ENCODE measurements at places on chromosomes 2 and 18.

- no peak for DNase-seq
Measured at GRCh38 chr18:55246278-55246677, 287.0 kb upstream of the CCDC68 start.

- DNase-seq: no peak
Measured at GRCh38 chr2:109306190-109306589, 177.2 kb downstream of the SH3RF3 start.

DNA sequence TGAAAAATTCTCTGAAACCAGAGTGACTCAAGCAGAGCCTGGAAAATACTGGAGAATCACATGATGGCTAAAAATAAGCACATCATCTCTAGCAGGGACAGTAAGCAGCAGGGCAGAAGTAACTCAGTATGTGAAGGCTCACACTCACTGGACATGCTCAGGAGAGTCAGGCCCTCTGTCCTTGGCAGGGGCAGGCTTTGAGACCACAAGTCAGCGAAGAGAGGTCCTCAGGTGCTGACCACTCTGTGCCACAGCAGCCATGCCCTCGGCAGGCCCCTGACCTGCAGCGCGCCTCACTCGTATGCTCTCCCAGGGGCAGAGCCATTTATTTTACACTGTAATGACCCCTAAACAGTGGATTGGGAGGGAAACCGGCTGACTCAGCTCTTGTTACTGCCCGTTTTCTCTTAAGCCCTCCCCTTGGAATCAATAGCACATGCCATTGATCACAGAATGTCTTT is 76.8 kb downstream of the MAPRE2 start:
- peak; percentile 51 for DNase-seq

DNA sequence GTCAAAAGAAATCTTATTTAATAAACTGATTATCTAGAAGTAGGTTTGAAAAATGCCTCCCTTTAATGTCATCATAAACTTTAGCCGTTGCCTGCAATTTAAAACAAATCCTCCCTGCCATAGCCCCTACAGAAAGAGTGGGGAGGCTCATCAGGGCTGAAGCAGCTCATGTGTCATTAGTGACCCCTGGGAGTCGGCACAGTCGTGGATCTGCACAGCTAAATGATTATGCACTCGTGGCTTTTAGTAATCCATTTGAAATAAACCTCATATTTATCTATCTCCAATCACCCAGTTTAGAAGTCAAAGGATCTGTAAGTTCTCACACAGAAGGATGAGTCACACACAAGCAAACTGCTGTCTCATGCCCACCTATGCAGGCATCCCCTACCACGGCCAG is 277.3 kb downstream of the SS18 start:
- DNase-seq: no peak

- no peak for DNase-seq
Measured at GRCh38 chr2:80822999-80823398, 518.4 kb upstream of the LRRTM1 start.

GRCh38 chr2:28352104-28352503 is 40.6 kb upstream of the FOSL2 start:
- DNase-seq: no peak

DNA sequence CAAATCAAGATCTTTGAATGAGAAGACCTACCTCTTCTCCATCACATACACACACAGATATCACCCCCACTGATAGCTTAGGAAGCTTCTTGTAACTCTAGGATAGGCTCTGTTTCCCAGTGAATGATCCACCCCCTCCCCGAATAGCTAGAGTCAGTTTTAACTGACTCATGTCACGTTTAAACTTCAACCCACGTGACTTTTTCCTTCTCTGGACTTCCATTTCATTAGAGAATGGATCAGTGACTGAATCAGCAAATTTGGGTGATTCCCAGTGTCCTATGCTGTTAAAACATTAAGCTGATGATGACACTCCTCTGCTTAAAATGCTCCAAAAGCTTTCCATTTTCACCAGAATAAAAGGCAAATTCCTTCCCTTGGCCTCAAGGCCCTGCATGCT is 185.9 kb upstream of the LHCGR start:
- no peak for DNase-seq

DNA sequence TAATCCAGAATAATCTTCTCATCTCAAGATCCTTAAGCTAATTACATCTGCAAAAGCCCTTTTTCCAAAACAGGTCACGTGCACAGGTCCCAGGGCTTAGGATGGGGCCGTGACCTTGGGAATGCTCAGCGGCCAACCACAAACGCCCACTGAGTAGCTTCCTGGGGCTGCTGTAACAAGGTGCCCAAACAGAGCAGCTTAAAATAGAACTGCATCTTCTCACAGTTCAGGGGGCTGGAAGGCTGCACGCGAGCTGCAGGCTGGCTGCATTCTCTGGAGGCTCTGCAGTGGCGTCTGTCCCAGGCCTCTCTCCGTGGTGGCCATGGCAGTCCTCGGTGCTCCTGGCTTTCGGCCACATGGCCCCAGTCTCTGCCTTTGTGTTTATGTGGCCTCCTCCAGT is 31.9 kb downstream of the ADI1 start:
- DNase-seq: no peak

- DNase-seq: no peak
Measured at GRCh38 chr2:233823731-233824121, 30.6 kb downstream of the HJURP start.

DNA sequence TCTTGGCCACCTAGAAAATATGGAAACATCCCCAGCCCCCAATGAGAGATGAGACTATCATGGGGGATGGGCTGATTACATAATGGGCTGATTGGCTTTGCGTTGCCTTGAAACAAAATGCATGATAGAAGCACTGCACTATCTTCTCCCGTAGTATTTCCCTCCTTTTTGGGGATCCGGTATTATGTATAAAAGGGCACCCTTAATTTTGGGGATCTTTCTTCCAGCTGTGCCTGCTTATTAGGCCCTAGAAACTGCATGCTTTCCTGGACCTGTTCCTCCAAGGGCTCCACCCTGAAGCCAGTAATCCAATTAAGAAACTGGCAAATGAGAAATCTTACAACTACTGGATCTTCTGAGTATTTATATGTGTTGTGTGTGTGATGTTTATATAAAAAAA is 34.9 kb upstream of the SH3RF3 start:
- no peak for DNase-seq

- no peak for DNase-seq
Measured at GRCh38 chr2:86624267-86624547, 542 bp upstream of the RNF103 start.

DNA sequence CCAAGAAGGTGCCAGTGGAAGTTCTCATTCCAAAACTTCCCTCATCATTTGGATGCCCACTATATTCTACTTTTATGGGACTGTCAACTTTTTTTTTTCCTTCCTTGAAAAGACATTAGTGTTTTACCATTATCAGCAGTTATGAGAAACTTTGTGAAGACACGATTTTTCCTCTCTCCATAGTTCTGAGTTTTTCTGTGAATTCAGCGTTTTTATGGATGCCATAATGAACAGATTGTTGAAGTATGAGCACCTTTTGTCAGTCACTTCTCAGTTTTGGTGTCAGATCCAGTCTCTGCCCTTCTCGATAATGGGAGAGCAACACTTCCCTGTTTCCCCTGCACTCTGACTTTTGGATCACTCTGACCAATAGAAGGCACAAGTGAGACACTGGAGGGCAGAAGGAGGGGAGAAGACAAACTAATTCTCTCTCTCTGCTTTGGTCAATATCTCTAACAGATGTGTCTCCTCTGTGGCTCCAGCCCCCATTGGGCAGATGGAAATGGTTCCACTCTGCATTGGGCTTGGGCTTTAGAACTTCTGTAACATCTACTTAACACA is 53.5 kb upstream of the FN1 start:
- no peak for DNase-seq

DNA sequence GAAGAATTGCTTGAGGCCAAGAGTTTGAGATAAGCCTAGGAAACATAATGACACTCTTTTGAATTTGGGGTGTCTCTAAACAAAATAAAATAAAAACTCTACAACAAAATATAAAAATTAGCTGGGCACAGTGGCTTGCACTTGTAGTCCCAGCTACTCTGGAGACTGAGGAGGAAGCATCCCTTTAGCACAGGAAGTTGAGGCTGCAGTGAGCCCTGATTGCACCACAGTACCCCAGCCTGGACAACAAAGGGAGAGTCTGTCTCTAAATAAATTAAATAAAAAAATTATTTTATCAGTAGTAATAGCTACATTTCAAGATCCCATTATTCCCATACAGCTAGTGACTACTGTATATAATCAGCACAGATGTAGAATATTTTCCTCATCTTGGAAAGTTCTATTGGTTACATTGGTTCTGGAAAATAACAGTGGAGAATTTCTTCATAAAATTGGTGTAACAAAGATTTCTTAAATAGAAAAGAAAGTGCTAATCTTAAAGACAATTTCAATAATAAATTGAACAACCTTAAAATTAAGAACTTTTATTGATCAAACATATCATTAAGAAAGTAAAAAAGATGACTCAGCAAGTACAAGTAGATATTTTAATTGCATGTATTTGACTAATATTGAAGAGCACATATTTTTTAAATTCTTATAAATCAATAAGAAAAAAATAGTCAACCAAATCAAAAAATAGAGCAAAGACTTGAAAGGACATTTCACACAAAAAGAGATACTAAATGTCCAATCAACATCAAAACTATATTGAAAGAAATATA is 90.4 kb upstream of the KYNU start:
- DNase-seq: no peak

DNA sequence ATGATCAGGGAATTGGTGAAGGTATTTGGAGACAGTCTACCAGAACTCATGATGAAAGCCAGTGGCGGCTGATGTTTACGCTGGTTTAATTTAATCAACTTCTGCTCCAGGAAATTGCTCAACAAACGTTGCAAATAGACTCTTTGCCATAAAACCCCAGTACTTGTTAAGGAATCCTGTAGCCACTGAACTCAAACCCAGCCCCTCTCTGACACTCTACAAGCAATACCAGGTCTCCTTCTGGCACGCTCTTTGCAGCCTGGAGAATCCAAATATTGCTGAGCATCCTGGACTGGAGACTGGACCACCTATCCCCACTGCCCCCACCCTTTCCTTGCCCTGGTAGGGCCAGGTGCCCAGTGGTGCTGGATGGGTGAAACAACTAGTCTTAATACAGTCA is 308.2 kb downstream of the FBXO15 start:
- no peak for DNase-seq

DNA sequence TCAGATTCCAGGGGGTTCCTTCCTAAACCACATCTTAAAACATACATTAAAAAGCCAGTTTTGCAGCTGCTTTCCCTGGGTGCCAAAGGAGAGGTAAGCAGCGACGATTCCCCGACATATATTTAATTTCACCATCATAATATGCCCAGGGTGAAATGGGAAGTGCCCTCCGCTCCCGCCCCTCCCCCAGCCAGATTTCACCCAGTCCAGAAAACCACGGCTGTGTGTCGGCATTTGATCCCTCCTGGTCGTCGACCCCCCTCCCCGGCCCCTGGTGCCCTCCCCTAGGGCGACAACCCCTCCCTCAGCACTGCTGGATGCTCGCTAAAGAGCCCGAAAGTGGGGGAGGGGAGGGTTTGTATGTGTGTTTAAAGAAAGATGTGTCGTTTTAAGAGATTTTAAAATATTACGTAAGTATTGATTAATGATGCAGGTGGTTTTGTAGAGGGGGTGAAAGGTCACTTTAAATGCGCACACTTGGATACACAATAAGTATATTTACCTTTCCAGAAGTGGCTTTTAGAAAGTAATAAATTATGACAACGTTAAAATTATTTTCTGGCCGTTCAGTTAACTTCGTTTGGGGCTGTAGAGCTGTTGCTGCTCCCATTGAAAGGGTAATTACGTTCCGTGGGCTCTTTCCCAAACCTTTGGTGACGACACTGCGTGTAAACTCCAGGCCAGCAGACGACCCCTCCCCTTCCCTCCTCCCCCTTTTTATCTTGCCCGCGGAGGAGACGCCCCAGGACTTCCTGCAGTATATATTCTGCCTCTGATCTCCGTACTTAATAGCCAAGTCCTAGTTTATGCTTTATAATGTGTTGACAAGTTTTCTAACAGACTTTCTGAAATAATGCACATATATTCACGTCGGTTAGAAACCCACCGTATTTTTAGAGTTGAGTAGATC is 3.4 kb upstream of the BCL11A start:
- DNase-seq: peak; percentile 69

- DNase-seq: no peak
Measured at GRCh38 chr18:43936176-43936575, 658.9 kb upstream of the SYT4 start.

DNA sequence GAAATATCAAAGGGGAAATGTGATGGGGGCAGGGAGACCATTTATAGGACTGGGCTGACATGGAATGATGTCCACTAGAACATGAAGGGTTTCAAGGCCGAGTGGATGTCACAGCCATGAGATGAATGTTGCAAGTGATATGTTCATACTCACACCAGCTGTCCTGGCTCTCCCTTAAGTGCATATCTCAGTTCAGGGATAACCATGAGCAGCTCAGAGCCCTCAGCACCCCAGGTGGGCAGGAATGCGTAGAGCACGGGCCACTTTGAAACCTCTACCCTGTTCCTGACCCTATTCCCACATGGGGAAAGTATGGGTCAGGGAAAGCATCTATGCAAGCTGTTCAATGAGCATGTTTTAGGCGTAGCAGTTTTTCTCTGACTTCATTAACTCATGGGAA is 12.4 kb upstream of the EML4 start:
- no peak for DNase-seq

GRCh38 chr2:38547791-38548190 is 54.9 kb downstream of the HNRNPLL start:
- DNase-seq: no peak

GRCh38 chr2:28411166-28411755 is 18.6 kb downstream of the FOSL2 start:
- no peak for DNase-seq

- DNase-seq: no peak
Measured at GRCh38 chr18:34640276-34640675, 69.8 kb upstream of the DTNA start.

DNA sequence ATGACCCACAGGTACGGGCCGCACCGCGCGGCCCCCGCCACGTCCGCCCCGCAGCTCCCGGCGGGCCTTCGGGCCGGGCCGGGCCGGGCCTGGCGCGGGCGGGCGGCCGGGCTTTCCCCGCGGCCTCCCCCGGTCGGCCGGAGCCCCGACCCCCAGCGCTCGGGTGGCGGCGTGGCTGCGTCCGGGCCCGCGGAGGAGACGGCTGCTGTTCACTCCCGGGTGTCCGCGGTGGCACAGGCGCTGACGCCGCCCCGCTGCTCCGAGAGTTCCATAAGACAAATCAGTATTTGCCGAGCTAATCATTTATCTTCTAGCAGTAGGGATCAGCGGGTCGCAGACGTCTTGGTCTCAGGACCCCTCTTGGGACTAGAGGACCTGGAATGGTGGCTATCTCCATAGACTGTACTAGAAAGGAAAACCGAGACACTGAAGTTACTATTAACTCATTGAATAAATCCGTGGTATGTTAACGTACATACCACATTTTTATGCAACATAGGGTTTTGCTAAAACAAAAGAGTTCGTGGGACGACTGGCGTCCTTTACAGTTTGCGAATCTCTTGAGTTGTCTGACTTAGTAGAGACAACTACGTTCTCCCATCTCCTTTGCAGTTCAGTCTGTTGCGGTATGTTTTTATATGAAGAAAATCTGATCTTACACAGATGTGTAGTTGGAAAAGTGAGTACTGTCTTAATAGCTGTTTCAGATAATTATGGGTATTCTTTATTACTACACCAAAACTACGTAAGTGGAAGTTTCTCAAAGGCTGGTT is 500 bp downstream of the LIMS1 start:
- DNase-seq: peak; percentile 68

GRCh38 chr2:197433780-197434438 is 919 bp downstream of the SF3B1 start:
- DNase-seq: peak; percentile 3

GRCh38 chr2:237201461-237202287 is 116.0 kb downstream of the COPS8 start:
- no peak for DNase-seq
